ENCODE measurements at places on chromosomes 12 and 14.
A peak's percentile ranks its signal among the peaks of the same experiment; 100 is the strongest.

DNA sequence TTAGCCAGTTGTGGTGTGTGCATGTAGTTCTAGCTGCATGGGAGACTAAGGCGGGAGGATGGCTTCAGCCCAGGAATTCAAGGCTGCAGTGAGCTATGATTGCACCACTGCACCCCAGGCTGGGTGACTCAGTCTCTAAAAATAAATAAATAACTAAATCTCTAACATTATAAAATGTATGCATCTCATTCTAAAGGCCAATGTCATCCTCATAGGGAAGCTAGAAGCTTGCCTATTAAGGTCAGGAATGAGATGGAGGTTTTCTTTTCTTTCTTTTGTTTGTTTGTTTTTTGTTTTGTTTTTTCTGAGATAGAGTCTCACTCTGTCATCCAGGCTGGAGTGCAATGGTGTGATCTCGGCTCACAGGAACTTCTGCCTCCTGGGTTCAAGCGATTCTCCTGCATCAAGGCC, 48.8 kb upstream of the PAPLN start:
- DNase-seq = peak; percentile 11

DNA sequence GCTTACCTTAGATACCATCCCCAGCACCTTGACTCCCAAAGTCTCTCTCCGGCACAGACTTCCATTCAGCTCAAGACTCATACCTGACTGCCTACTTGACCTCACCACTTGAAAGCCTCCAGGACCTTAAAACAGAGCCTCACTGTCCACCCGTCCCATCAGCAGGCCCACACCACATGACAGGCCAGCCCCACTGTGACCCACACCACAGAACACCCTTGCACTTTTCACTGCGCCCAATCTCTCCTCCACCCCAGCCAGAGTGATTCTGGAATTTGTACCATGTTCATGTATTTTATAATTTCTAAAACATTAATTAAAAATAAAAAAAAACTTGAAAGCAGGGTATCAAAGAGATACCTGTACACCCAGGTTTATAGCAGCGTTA, 28.0 kb upstream of the PLEKHG6 start:
- DNase-seq = no peak

- DNase-seq = no peak
Observed at GRCh38 chr12:72256725-72257124, 15.4 kb upstream of the TRHDE start.

- no peak for DNase-seq
Observed at GRCh38 chr12:119363490-119363889, 29.0 kb downstream of the CCDC60 start.

DNA sequence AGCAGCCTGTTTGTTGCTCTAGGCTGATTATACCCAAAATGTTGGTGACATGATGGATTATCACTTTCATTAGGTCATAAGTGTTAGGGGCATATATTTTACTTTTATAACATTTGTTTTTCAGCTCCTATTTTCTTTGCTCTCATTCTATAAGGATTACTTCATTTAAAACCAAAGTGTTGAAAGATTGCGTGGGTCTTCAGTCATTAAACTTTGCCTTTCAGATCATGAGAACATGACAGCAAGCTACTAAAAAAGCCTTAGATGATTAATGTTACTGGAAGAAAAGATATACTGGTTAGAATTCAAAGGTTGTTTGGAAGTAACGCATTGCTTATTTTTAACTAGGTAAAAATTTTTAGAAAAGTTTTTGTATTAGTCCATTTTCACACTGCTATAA, 156.8 kb downstream of the ERC1 start:
- no peak for DNase-seq

DNA sequence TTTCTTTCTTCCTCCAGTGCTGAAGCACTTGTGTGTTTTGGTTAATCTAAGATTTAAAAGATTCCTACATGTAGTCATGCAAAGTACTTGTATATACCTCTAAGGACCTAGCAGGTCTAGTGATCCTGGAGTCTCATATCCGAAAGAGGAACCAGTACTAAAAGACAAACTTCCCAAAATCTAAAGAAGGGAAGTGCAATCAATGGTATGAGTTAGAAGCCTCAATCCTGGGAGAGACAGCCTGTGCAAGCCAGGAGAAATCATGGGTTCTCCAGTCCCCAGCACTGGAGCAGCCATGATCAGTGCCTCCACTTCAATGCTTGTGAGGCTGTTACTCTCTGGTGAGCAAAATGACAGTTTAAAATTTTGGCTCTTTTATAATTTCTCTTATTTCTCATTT, 277.4 kb downstream of the DAD1 start:
- DNase-seq = no peak

DNA sequence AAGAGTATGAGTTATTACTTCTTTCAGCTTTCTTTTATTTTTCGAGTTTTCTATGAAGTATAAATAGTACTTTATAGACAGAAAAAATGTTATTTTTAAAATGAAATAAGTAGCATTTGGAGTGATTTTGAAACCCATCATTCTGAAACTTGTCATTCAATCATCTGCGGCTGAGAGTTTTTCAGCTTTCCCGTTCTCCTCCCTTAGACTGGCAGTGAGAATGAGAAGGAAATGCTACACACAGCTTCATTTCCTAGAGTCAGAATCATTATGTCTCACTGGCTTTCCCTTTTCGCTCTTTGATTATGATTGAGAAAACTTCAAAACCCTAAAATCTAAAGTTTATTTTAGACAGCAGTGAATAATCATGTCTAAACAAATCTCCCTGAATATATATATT, 33.7 kb upstream of the GNPNAT1 start:
- DNase-seq = no peak

DNA sequence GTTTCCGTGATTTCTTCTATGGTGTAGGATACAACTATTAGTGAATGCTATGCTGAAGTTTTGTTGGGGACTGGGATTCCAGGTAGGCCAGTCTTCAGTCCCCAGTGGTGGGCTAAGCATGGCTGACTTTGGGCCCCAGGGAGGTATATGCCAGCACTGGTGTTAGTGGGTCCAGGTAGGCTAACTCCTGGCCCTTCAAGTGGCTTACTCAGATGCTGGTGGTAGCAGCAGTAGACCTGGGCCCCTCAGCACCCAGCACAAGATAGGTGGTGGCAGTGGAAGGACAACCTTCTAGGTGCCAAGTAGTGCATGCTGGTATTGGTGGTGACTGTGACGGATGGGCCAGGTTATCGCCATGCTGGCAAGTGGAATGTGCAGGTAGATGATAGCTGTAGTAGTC, 955.1 kb downstream of the TMTC2 start:
- DNase-seq = no peak

GRCh38 chr12:66428261-66428660, 126.0 kb downstream of the HELB start:
- no peak for DNase-seq

DNA sequence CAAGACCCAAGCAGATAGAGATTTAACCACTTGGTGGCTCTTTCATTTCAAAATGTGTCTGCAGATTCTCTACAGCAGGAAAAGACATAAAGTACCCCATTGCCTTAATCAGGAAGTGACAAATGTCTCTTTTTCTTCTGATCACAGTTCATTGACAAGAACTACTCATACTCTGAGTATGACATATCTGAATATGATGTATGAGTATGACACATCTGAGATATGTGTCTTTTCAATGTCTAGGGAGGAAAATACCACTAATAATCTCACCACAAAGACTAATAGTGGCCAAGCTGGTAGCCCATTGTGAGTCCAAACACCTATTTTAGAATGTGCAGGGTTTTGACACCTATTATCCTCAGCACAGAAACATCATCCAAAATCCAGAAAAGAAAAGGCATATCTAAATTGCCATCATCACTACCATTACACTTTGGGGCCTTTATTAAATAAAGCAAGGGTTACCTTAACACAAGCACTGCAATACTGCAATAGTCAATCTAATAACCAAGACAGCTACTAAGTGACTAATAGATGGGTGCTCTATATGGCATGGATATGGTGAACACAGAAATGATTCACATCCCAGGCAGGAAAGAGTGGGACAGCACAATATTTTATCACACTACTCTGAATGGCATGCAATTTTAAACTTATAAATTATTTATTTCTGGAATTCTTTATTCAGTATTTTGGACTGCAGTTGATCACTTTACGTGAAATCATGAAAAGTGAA, 243.7 kb upstream of the FAR2 start:
- DNase-seq = no peak

DNA sequence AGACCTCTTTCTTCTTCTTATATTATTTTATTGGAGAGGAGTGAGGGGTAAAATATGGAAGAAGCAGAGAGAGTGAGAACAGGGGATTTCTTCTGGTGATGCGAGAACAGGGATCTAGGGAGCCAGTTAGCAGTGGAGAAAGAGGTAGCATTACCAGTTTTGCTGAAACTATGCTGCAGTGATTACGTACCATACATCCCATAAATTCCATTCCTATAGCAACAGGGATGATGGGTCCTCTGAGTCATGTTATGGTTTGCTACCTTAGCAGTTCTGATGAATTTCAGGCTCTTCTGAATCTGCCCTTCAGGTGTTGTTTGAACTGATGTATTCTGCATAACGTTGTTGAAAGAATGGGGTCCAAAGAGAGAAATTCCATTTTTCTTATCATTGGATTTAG, 625.4 kb upstream of the LRFN5 start:
- no peak for DNase-seq

DNA sequence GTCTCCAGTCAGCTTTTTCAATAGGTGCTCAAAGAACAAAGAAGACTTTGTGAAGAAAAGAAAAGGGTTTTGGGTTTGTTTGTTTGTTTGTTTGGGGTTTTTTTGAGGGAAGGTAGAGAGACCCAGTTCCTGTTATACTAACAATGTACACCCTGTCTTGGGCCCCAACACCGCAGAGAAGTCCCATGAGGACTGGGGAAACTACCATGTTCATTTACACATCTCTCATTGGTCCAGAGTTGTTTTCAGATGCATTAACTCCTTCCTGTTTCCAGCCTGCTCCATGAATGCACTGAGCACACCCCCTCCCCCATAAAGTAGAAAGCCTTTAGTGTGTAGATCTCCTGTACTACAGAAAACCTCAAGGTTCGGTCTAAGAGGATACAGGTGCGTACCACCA, 51.1 kb upstream of the SLC8A3 start:
- DNase-seq = no peak

GRCh38 chr12:90268574-90268973, 559.9 kb upstream of the ATP2B1 start:
- no peak for DNase-seq

DNA sequence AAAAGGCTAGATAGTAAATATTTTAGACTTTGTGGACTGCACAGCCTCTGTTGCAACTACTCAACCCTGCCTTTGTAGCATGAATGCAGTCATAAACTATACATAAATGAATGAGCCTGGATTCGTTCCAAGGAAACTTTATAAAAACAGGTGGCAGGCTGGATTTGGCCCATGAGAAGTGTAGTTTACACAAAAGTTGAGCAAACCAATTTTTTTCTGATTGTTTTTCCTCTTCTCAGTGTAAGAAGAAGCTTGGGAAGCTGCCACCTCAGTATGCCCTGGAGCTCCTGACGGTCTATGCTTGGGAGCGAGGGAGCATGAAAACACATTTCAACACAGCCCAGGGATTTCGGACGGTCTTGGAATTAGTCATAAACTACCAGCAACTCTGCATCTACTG, 9.5 kb downstream of the OAS1 start:
- DNase-seq = peak; percentile 43

DNA sequence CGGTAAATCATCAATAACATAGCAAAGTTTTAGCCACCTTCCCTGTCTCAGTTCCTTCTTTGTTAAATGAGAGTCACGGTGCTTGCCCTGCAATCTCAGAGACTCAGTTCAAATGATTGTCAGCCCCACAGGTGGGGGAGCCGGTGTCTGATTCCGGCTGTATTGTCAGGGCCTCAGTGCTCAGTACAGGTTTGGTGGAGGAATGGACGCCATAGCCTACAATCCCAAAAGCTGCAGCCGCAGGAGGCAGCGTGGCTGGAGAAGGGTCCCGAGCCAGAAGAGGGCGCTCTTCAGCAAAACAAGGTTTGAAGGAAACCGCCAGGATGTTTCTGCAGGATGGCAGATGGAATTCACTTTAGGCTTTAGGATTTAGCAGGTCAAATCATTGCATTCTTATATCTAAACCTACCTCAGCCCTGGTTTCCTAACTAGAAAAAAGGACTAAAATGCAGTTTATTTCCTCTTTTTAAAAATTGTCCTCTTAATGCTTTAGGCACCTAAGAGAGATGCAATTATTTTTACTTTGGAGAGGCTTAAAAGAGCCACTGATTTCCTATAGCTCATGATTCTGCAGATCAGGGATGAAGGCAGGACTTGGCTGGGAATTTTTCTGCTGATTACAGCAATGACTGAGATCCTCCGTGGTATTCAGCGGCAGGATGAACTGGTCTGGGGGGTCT, 29.2 kb downstream of the FOS start:
- no peak for DNase-seq

DNA sequence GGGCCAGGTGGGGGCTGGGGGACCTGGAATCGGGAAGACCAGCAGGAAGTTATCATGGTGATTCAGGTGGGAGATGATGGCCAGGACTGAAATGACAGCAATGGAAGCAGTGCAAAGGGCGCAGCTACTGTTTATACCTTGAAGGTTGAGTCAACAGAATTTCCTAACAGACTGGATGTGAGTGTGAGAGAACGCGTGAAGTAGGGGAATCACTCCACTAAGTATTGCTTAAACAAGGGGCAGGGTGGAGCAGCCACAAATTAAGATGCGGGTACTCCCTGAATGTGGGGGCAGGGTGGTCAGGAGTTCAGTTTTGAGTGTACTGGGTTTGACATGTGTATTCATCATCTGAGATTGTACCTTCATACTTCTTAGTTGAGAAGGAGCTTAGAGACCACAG, 45.1 kb downstream of the MYF5 start:
- no peak for DNase-seq

DNA sequence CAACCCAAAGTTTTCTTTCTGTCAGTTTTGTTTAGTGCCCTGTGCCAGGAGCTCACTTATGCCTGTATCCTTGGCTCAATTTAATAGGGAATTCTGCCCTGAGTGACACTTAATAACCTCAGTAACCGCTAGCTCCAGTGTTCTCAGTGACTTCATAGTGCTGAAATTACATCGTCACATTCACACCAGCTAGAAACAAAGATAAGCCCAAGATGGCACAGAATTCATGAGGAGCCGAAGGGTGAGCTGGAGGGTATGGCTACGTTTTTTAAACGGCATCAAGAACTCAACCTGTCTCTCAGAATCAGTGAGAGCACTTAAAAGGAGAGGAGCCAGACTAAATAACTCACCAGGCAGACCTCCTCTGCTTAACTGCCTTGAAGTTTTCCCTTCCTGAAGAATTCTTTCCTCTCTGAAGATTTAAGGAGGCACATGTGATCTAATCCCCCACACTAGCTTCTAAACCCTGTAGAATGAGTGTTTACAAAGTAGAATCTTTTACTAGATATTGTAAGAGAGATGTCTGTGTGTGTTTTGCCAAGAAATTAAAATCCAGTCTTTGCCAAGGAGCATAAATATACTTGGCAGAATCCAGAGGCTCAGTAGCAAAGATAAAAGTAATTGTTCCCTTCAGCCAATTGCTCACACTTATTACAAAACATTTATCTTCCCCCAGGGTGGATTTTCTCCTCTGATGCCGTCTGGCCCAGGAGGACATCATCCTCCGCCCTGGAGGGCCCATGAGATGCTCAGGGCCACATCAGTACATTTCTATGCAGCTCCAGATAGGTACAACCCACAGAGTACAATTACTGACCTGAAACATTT, 37.3 kb downstream of the PTGER2 start:
- peak; percentile 95 for DNase-seq
